ENCODE measurements at places on chromosomes 6 and 20.

- DNase-seq: no peak
These were observed 663.3 kb upstream of the ADGRB3 start for GRCh38 chr6:67971812-67972211.

GRCh38 chr6:34259529-34260069 is 10.8 kb upstream of the SMIM29 start:
- no peak for DNase-seq

- no peak for DNase-seq
These were observed 25.6 kb downstream of the L3MBTL1 start for GRCh38 chr20:43533060-43533459.

GRCh38 chr20:34920055-34920454 is 35.6 kb downstream of the GSS start:
- DNase-seq: no peak

All from fibroblast of lung (primary cell).